Activated gamma-delta T cell treated with anti-CD3 and anti-CD28 coated beads, Interleukin-2, amount 50 U/mL, for 16 hours (primary cell): ENCODE measurements at places on chromosomes 5 and 9.

- no peak for DNase-seq
Measured at GRCh38 chr5:14591548-14591947, 10.0 kb downstream of the OTULINL start.

- no peak for DNase-seq
Measured at GRCh38 chr5:94751460-94751859, 133.0 kb downstream of the SLF1 start.

GRCh38 chr9:77647267-77648233, 572 bp downstream of the GNA14 start:
- no peak for DNase-seq

- no peak for DNase-seq
Measured at GRCh38 chr9:37798677-37799076, 1.9 kb upstream of the DCAF10 start.

- no peak for DNase-seq
Measured at GRCh38 chr5:153237671-153238332, 252.7 kb upstream of the GRIA1 start.

DNA sequence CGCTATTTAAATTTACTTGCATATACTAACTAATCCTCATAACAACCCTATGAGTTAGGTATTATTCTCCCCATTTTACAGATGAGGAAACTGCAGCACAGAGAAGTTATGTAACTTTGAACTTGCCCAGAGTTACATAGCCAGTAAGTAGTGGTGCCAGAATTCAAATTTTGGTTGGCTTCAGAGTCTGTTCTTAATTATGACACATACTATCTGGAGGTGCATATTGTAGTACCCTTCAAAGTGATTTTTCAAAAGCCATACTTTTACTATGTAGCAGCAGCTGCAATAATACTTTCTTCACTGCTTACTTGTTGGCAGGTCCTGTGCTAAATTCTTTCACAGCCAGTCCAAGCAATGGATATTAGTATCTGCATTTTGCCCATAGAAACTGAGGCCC, 16.4 kb downstream of the MAN2A1 start:
- no peak for DNase-seq

- no peak for DNase-seq
Measured at GRCh38 chr5:39775086-39775796, 350.5 kb upstream of the DAB2 start.

GRCh38 chr9:134390537-134390936, 64.3 kb downstream of the RXRA start:
- peak; percentile 64 for DNase-seq

- DNase-seq, result no peak
Measured at GRCh38 chr9:5002811-5003210, 17.7 kb downstream of the JAK2 start.

- DNase-seq, result no peak
Measured at GRCh38 chr9:124389146-124389939, 25.9 kb downstream of the PSMB7 start.

DNA sequence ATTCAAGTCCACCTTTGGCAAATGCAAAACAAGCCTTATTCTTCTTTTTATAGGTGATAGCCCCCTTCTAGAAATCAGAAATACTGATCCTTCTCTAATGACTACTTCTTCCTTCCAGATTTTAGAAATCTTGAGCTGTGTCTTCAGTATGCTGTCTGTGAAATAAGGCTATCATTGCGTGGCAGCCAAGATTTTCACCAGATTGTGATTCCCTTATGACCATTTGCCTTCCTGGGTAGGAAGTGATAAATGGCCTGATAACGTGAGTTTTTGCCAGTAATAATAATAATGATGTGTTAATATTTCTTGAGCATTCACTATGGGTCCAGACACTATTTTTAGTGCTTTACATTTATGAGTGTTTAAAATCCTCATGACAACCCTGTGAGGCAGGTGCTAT, 80.9 kb downstream of the PIP5K1B start:
- no peak for DNase-seq

DNA sequence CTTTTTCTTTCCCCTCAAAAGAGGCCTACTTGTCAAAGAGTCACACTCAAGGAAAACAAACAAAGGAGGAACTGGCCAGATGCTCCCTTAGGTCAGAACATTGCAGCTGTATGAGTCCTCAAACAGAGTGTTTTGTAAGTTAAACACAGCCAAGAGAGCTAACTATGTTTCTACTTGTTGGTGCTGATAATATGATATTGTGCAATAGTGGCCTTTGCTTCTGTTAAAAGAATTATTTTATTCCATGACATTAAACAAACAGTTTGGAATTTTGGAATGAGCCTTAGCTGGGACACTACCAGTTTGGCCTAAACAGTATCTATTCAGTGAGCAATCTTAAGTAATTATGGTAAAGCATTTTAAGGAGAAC, 56.0 kb upstream of the TPD52L3 start:
- DNase-seq, result no peak

DNA sequence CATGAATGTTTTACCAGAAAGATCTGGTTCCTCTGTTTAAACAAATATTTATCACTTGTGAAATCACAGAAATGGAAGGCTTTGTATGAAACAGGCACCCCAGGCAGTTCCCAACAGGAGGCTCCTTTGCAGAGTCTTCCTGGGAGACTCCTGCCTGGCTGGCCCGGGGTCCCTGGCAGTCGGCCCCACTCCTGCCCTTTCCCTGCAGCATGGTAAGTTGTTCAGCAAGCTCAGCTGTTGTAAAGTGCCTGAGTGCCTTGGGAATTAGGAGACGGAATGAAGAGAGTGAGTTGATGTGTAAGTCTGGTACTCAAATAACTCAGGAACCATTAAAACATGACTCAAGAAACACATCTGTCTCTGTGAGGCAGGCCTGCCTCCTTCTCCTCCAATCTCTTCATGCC, 17.5 kb upstream of the LHFPL2 start:
- no peak for DNase-seq

GRCh38 chr5:104789366-104789765, 1226.8 kb upstream of the NUDT12 start:
- no peak for DNase-seq

GRCh38 chr9:113568571-113569321, 105.2 kb downstream of the RGS3 start:
- no peak for DNase-seq

GRCh38 chr5:96795626-96796025, 12.1 kb downstream of the ERAP1 start:
- no peak for DNase-seq

GRCh38 chr9:112548051-112548440, 61.4 kb downstream of the KIAA1958 start:
- no peak for DNase-seq

DNA sequence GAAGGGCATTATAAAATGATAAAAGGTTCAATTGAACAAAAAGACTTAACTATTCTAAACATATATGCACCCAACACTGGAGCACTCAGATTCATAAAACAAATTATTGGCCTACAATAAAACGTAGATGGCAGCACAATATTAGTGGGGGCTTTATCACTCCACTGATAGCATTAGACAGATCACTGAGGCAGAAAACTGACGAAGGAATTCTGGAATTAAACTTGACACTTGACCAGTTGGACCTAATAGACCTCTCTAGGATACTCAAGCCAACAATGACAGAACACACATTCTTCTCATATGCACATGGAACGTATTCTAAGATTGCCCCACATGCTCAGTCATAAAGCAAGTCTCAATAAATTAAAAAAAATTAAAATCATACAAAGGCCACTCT, 18.4 kb upstream of the C9orf72 start:
- DNase-seq, result no peak

- DNase-seq, result no peak
Measured at GRCh38 chr5:20340126-20340525, 352.1 kb upstream of the CDH18 start.

DNA sequence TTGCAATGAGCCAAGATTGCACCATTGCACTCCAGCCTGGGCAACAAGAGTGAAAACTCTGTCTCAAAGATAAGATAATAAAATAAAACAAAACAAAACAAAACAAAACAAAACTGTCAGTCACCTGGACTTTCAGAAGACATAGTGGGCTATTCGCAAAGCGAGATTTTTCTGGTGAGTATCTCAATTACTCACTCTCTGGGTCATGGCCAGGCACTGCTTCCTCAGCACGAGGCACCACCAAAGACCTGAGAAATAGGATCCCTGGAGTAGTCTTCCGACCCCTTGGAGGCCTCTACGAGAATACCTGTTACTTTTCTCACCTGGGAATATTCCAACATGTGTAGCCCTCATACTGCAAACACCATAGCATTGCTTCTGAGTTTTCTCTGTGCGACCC, 201.7 kb upstream of the ZNF618 start:
- no peak for DNase-seq

GRCh38 chr5:117733051-117733450, 1158.4 kb upstream of the SEMA6A start:
- DNase-seq, result no peak

- DNase-seq, result no peak
Measured at GRCh38 chr5:149345892-149346222, 558 bp downstream of the GRPEL2 start.

DNA sequence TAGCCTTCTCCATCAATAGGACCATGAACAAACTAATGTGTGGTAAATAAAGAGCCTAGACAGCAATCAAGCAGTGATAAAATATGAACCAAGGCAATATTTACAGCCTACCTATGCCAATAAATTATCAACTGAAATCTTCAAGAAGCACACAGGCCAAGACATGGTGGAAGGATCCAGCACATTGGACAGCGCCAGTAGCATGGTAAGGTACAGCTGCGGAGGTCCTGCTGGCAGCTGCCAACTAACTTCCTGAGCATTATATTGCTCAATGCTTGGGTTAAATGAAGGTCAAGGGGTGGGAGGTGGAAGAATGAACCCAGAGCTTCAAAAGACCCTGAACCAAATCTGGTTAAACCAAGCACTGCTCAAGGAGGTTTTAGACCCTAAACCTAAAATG, 16.5 kb upstream of the SPDL1 start:
- no peak for DNase-seq

DNA sequence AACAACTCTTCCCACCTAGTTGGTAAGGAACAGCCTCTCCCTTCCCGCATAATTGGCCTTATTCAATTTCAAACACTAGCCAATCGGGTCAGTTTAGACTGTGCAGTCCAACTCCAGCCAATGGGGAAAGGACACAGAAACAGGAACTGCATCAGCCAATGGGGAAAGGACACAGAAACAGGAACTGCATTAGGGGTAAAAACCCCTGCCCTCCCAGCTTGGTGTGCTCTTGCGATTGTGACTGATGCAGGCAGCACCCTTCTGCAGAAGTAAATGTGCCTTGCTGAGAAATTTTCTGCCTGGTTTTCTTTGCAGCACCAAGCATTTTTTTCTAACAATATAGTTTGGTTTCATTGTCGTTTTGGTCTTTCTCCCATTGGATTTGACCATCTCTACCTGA, 8.5 kb upstream of the GLT6D1 start:
- DNase-seq, result no peak

DNA sequence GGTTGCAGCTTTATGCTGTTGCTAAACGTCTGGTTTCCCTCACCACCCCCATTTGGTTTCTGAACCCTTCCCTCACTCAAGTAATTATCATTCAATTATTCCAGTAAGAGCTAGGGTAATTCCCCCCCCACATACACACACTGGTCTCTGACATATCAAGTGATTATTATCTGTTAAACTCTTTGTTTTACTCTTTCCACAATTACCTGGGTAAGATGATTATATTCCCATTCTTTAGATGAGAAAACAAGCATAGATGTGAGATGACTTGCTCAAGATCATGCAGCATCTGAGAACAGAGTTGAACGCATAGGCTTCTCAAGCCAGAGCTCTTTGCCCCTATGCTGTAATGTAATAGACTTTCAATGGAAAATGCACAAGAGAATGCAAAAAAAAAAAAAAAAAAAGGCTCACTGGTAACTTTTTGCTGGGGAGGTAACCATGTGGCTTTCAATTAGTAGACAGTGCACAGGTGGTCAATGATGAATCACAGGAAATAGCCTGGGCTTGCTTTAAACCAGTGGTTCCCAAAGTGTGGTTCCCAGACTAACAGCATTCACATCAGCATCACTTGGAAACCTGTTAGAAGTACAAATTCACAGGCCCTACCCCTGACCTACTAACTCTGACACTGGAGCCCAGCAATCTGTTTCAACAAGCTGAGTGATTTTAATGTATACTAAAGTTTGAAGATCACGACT, 87.6 kb downstream of the PIK3R1 start:
- no peak for DNase-seq

DNA sequence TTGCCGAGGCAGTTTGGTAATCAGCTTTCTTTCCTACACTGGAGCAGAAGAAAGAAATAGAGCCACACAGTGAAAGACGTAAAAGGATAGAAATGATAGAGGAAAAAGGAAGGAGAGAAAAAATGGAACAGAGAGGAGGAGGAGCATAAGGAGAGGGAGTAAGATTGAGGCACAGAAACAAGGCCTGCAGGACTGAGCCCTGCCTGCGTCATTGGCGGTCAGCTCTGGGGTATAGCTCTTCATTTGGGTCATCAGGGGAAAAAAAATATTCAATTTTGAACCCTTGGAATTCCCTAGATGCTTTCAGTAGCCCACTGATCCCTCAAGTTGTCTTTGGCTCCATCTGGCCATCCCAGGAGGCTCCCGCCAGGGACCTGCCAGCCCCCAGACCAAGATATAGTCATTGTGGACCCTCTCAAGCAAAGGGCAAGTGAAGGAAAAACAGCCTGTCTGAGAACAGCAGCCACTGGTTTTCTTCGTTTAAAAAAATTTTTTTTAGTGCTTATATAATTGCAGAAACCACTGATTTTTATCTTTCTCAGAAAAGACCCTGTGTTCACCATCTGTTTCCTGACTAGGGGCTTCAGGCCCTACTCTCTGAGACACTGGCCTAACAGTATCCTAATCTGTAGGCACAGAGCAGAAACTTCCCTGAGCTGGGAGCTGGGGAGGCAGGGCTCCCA, 31.3 kb upstream of the MATR3 start:
- no peak for DNase-seq

DNA sequence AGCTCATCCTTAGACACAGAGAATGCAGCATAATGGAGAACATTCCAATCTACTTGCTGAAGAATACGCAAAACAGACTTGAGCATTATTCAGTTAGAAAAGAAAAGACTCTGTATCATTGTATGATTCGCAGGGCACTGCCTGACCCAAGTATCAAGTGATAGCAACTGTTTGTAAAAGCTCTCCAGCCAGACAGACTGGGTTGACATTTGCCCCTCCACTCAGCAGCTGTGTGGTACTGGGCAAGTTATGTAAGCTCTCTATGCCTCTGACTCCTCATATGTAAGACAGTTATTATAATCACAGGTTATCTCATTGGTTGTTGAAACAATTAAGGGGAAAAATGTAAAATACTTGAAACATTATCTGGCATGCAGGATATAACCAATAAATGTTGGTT, 505.0 kb downstream of the ELAVL2 start:
- DNase-seq, result no peak

GRCh38 chr9:96522366-96522765, 72.4 kb downstream of the HABP4 start:
- no peak for DNase-seq

- no peak for DNase-seq
Measured at GRCh38 chr9:21970800-21971640, 23.2 kb downstream of the CDKN2A start.

GRCh38 chr5:174719793-174720611, 4.4 kb upstream of the MSX2 start:
- no peak for DNase-seq

- no peak for DNase-seq
Measured at GRCh38 chr5:115778417-115778816, 38.0 kb downstream of the CDO1 start.

- DNase-seq, result no peak
Measured at GRCh38 chr9:99638971-99639370, 182.7 kb upstream of the NR4A3 start.

GRCh38 chr5:24444414-24444813, 200.4 kb downstream of the CDH10 start:
- DNase-seq, result no peak

GRCh38 chr9:87653941-87654340, 72.0 kb upstream of the CTSL start:
- DNase-seq, result no peak
